Body of pancreas (tissue), 4 donors: ENCODE measurements at places on chromosomes 7 and 10. TPM values are rescaled to one million over a fixed set of nuclear protein-coding genes. Genes with fewer than 3 reads are reported as not detected.

DNA sequence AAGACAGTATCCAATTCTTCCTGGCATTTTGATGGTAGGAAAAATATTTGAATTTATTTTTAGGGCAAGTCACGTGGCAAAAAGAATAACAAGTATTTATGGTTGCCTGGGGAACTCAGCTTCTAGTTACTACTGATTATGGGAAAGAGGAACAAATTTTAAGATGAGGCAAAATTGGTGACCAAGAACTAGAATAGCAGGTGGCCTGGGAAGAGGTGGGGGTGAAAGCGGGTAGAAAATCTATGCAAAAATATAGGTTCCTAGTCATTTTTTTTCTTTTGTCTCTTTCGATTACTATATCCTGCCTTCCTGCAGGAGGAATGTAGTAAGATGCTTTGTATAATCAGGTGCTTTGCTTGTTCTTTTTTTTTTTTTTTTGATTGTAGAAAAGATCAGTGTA lies 27.8 kb downstream of the ENTPD1 start:
- DNase-seq, result no peak

- no peak for DNase-seq
Measured at GRCh38 chr10:51800121-51800520, 100.7 kb upstream of the CSTF2T start.

- no peak for DNase-seq
Measured at GRCh38 chr7:22430457-22430856, 69.5 kb downstream of the STEAP1B start.

GRCh38 chr10:60044242-60044641 lies 137.9 kb upstream of the CCDC6 start:
- DNase-seq, result no peak

DNA sequence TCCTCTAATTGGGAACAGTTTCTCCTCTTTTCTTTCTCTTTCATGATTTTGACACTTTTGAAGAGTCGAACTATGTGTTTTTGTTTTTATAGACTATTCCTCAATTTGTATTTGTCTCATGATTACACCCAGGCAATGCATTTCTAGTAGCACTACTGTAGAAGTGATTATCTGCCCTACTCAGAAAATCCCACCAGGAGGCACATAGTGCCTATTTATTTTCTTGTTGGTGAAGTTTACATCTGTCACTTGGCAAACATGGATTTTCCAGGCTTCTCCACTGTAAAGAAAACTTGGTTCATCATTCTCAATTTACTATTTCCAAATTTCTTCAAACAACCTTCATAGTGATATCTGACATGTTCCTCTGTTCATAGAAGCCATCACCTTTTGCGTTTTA lies 893.9 kb downstream of the CCSER2 start:
- no peak for DNase-seq

- no peak for DNase-seq
Measured at GRCh38 chr7:7731732-7732131, 13.3 kb upstream of the RPA3 start.

DNA sequence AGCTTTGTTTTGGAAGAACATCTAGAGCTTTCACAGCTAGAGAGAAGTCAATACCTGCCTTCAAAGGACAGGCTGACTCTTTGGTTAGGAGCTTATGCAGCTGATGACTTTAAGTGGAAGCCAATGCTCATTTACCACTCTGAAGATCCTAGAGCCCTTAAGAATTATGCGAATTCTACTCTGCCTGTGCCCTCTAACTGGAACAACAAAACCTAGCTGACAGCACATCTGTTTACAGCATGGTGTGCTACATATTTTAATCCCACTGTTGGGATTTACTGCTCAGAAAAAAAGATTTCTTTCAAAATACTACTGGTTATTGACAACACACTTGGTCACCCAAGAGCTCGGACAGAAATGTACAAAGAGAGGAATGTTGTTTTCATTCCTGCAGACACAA lies 57.3 kb downstream of the PALS2 start:
- DNase-seq, result no peak

Gene MACROH2A2
- 0.99 TPM for total RNA-seq

Gene HYAL4
- total RNA-seq, result not detected

Gene DNAJB9
- total RNA-seq, result 55.8 TPM

Gene CCL24
- total RNA-seq, result not detected
